Stimulated activated CD8-positive, alpha-beta memory T cell treated with anti-CD3 and anti-CD28 coated beads, Interleukin-15, amount 100 ng/mL, for 1 hour (primary cell): ENCODE measurements at places on chromosomes 11 and 22.

DNA sequence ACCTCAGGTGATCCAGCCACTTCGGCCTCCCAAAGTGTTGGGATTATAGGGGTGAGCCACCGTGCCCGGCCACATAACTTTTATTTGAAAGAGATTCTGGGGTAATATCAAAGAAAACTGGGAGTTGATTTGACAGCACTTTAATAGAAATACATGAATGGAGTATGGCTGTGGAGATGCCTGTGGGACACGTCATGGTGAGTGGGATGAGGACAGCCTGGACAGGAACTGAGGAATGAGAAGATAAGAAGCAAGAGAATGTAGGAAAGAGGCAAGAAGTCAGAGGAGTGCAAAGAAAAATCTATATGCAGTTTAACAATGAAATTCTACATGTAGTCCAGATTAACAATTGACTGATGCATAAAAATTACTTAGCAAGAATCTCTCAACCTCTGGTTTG lies 31.0 kb downstream of the SLC22A6 start:
- no peak for DNase-seq

DNA sequence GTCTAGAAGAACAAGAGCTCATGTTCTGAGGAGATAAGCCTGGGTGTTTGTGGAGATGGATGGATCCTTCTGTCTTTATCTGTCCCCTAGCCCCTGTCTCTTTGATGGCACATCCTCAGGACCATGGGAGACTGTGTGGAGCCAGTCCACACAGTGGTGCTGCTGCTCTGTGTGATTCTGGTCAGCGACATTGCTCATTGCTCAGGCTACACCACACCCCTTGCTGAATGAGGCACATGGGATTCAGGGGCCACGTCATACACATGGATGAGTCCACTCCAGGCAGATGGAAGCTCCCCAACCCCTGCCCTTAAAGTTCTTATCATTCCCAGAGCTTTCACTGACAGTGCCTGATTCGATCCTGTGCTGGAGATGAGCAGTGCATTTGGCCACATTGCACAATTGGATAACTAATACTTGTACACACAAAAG lies 222.2 kb downstream of the NAV2 start:
- DNase-seq, result no peak

DNA sequence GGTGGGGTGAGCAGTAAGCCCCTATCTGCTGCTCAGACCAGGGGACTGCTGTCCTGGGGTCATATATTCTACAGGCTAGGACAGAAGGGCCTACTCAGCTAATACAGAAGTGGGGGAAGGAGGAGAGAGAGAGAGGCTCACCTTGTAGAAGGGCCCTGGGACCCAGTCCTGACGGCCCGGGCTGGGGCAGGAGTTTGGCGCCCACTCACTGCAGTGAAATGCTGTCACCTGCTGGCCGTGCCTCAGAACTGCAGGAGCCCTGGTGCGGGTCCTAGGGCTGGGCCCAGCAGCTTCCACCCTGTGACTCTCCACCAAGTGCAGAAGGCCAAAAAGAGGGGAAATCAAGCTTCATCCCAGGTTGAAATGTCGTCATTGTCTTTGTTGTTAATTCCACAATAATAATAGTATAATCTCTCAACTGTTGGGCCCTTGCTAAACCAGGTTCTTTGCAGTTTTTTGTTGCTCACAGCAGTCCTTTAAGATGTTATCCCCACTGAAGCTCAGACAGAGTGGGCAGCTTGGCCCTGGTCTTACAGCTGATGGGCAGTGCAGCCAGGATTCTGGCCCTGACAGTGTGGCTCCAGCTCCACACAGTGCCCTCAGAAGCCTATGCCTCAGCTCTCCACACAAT lies 29.6 kb downstream of the TRIM29 start:
- peak; percentile 32 for DNase-seq

- no peak for DNase-seq
These were observed 12.1 kb downstream of the PPM1F start for GRCh38 chr22:21940521-21940920.

DNA sequence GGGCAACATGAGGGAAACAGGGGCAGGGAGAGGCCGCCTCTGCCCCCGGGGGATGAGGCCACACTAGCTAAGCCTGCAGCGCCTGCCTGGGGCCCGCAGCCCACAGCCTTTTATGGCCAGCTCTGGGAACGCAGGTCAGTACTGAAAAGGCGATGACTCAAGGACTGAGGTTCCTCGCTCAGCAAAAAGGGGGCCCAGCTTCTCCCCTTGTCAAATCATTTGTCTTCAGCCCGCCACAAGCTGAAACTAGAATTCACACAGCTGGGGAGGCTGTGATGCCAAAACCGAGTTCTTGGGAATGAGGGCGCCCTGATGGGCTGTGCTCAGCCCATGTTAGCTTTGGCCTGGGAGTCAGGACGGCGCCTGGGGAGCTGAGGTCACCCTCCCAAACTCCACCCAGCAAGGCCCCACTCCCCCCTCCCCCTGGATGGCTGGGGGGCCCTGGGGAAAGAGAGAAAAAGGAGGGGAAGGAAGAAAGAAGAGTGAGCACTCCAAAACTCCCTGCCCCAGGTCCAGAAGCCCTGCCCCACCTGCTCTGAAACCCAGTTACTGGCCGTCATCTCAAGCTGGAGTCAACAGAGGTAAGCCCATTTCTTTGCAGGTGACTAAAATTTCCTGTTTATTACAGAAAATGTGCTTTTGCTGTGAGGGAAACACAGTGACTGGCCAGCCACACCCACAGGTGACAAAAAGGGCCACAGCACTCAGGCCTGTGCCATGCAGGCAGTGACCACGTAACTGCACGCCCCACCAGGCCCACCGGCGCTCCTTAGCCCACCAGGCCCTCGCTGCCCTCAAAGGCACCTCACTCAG lies 13.7 kb downstream of the EHD1 start:
- DNase-seq, result no peak

DNA sequence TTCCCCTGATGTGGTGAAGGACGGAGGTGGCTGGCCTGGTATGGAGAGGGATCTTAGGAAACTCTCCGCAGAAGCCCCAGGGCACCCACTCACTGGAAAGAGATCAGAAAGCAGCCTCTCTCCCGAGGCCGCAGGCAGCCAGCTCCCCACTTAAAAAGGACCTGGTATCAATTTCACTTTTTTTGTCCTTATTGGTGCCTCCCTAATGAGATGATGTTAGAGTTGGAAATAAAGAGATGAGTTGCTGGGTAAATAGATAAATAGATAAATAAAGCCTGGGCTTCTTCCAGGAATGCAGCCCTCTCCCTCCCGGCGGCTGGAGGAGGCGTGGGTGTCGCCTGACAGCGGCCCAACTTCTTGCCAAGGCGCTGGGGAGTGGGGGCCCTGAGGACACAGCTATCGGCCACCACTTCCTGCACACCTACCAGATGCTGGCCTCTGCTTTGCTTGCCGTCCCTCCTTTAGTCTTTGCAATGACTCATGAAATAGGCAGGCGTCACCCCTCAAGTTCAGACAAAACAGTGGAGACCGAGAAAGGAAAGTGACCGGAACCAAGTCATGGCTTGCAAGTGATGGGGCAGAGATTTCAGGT lies 42.9 kb downstream of the LINC01488 start:
- DNase-seq, result no peak

DNA sequence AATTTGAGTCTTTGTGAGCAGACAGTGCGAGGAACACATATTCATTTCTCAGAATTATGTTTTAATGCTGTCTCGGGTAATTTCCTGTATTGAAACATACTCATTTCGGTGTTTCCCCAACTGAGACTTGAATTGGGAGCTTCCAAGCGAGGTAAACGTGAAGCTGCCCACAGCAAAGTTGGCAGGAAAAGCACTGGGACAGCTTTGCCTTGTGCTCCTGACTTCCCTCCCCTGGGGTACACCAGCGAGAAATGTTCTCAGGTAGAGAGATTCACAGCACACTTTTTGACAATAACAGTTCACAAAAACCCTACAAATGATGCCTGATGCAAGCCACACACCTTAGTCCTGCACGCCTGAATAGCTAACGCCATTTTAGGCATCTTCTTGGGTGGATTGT lies 3.1 kb downstream of the HTR3B start:
- DNase-seq, result no peak

GRCh38 chr11:8070417-8071115 lies 10.4 kb upstream of the TUB start:
- no peak for DNase-seq

DNA sequence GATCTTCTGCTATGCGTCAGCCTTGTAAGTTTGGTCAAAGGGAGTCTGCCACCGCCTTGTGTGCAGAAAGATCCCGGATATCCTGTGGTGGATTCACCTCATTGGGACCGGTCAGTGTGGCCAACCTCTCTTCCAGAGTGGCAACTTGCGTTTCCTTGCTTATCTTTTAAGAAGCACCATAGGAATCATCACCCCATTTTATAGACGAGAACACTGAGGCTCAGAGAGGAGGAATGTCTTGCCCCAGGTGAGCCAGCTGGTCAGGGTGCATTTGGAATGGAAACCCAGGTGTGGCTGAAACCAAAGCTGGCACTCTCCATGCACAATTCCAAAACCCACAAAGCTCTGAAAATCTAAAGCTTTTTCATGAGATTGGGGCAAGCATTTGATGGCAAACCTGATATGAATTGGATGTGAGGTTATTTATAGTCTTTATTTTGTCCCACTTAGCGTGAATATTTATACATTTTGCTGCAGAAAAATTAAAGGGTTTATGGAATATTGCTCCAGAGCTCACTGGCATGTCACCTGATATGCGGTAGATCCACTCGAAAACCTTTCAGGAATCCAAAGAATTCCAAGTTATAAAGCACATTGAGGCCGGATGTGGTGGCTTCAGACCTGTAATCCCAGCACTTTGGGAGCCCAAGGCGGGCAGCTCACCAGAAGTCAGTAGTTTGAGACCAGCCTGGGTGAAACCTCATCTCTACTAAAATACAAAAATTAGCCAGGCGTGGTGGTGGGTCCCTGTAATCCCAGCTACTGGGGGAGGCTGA lies 12.1 kb upstream of the EIF3D start:
- no peak for DNase-seq

DNA sequence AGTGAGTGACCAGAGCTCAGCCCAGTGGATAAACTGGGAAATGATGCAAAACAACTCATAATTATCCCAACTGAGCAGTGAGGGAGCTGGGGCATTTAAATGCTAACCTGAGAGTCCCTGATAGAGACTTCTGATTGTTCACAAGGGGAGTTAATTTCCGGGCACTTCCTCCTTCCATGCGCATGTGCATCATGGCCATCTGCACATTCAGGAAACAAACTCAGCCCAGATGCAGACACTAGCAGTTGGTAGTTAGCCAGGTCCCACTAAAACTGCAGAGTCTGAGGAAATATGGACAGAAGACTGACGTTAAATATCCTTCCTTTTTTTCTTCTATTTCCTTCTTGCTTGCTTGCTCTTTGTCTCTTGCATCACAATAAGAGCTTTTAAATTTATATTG lies 852.1 kb upstream of the LRRC4C start:
- no peak for DNase-seq

- DNase-seq, result no peak
These were observed 42.4 kb downstream of the ADAMTS8 start for GRCh38 chr11:130386056-130386455.

DNA sequence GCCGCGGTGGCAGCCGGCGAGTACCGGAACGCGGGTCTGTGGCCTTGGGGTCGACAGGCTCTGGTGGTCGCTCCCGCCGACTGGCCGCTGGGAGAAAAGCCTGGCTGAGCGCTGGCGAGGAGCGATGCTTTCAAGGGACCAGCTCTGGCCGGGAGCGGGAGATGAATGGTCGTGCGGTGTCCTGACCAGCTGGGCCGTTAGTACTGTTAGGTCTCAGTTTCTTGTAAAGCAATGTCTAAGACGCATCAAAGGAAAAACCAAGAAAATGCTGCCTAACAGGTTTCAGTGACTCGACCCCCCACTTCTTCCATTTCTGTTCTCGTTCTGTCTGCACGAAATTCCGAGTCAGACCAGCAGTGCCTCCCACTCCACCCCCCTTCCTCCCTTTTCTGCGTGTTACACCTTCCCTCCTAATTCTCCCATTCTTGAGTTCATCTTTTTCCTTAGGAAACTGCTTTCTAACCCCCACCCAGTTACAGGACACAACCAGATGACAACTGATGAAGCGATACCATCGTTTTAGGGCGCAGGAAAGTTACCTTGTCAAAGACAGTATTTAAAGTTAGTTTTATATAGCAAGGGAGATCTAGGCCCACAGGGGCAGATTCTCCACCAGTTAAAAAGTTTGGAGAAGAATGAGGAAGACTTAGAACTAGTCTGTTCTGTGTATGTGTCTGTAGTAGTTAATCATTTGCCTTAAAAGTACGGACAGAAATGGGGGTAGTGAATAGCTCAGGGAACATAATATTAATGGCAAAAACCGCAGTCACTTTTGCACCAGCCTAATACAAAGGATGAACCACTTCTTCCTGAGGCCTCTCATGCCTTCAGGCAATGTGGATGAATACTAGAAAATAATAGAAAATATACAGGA lies 1.0 kb downstream of the CUL5 start:
- no peak for DNase-seq

- DNase-seq, result no peak
These were observed 8.0 kb upstream of the SF1 start for GRCh38 chr11:64786308-64786707.

GRCh38 chr11:128238521-128239265 lies 348.7 kb downstream of the ETS1 start:
- no peak for DNase-seq

GRCh38 chr22:25172153-25172552 lies 27.5 kb upstream of the CRYBB3 start:
- no peak for DNase-seq

GRCh38 chr22:37431801-37432707 lies 4.8 kb upstream of the ELFN2 start:
- no peak for DNase-seq

GRCh38 chr11:61278001-61278470 lies 17.1 kb downstream of the VWCE start:
- DNase-seq, result no peak

- DNase-seq, result no peak
These were observed 5.5 kb downstream of the C11orf91 start for GRCh38 chr11:33695051-33695566.

GRCh38 chr11:69005183-69005630 lies 7.8 kb downstream of the MRGPRF start:
- DNase-seq, result no peak

DNA sequence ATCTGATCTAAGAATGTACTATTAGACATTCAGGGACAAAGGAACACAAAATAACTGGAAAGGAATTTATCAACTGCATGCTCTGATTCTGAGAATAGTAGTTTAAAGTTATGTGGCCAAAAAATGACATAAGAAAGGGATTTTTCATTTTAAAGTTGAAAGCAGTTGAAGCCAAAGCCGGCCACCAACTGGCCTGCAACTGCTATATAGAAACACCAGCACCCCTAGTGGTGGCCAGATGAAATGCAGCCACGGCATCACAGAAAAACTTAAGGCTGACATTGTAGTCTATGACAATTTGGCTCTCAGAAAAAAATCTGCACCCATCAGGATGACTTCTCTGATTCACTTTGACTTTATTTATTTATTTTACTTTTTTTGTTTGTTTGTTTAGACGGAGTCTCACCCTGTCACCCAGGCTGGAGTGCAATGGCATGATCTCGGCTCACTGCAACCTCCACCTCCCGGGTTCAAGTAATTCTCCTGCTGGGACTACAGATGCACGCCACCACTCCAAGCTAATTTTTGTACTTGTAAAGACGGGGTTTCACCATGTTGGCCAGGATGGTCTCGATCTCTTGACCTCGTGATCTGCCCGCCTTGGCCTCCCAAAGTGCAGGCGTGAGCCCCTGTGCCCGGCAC lies 59.2 kb downstream of the SLC35F2 start:
- DNase-seq, result peak; percentile 27
